ENCODE measurements at places on chromosomes 1 and 21.

- DNase-seq: no peak
Measured at GRCh38 chr1:87115317-87115890, 201.0 kb downstream of the HS2ST1 start.

GRCh38 chr1:18192182-18192581, 84.6 kb downstream of the IGSF21 start:
- DNase-seq: no peak

DNA sequence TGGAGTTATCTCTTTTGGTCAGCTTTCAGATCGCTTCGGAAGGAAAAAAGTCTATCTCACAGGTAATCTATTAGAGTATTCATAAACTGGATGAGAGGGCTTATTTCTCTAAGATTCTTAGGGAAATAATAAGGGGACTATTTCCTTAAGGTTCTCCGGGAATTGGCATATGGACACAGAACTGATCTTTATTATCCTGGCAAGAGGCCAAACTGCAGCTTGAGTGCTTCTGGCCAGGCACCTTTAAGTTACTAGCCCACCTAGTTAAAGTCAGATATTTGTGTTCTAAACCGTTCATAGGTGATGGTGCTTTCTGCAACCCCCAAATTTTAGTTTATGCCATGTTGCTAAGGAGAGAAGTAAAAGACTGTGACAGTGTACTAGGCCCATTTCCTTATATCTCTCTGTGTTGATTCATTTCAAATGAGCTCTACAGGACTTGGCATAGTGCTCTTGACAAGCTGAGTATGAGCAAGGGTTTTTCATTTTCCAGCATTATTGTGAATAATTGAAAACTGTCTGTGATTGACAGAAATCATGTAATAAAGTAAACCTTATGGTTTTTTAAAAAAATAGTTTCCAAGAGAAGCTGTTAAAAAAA, 43.4 kb downstream of the SLC22A15 start:
- DNase-seq: no peak

- DNase-seq: no peak
Measured at GRCh38 chr1:48480504-48480903, 8.5 kb upstream of the SPATA6 start.

DNA sequence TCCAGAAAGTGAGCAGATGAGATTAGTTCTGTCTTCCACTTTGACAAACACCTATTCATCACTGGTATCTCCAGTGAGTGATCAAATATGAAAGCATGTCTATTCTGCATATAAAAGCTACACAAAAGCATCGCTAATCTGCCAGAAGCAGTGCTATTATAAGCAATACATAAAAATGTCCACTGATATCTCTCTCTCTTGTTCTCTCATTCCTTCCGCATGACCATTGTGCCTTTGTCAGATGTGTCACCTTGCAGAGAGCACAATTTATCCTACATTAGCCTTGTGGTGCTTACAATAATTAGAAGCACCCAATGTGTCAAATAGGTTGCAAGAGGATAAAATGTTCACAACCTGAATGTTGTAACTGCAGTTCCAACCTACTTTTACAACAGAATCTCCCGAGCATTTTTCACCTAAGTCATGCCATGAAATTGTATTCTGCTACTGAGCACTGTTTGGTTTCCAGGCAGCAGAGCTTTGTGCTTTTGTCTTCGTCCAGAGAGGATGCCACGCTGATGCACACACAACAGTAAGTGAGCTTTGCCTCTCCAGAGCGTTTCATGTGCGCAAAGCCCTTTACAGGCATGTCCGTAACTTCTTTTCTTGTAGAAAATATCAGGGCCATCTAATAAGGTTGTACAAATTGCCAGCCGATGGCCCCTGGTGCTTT, 198.7 kb upstream of the PLD5 start:
- DNase-seq: no peak

- no peak for DNase-seq
Measured at GRCh38 chr1:5752746-5753548, 239.3 kb downstream of the NPHP4 start.

- no peak for DNase-seq
Measured at GRCh38 chr1:183027791-183028190, 4.6 kb downstream of the LAMC1 start.

- DNase-seq: peak; percentile 85
Measured at GRCh38 chr1:101235696-101236515, 913 bp upstream of the S1PR1 start.

- DNase-seq: no peak
Measured at GRCh38 chr21:27043377-27043776, 76.5 kb upstream of the ADAMTS5 start.

DNA sequence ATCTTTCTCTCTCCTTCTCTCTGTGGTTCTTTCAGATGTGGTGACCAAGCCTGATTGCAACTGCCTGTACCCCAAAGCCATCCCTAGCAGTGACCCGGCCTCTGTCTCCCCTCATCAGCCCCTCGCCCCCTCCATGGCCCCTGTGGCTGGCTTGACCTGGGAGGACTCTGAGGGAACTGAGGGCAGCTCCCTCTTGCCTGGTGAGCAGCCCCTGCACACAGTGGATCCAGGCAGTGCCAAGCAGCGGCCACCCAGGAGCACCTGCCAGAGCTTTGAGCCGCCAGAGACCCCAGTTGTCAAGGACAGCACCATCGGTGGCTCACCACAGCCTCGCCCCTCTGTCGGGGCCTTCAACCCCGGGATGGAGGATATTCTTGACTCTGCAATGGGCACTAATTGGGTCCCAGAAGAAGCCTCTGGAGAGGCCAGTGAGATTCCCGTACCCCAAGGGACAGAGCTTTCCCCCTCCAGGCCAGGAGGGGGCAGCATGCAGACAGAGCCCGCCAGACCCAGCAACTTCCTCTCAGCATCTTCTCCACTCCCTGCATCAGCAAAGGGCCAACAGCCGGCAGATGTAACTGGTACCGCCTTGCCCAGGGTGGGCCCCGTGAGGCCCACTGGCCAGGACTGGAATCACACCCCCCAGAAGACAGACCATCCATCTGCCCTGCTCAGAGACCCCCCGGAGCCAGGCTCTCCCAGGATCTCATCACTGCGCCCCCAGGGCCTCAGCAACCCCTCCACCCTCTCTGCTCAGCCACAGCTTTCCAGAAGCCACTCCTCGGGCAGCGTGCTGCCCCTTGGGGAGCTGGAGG, 12.7 kb downstream of the CSF1 start:
- DNase-seq: no peak

DNA sequence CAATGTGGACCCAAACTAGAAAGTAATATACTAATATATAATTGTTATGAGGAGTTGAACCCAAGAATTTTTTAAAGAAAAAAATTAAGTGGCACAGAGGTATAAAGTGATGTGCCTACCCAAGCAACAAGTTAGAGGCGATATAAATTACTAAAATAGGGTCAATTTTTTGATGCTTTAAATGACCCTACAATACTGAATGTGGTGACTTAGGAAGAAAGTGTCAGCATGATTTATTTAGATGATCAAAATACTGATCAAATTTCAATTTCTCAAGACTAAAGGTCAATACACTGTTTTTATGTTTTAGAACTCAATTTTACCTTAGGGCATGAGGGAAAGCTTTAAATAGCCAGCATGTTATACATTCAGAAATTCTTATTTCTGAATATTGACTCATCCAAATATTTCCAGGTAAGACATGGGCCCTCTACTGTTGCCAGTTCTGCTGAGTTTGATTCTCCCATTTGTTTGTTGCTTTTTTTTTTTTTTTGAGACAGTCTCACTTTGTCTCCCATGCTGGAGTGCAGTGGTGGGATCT, 20.1 kb downstream of the SCAF4 start:
- no peak for DNase-seq

GRCh38 chr21:36486246-36486645, 6.3 kb upstream of the CLDN14 start:
- no peak for DNase-seq

DNA sequence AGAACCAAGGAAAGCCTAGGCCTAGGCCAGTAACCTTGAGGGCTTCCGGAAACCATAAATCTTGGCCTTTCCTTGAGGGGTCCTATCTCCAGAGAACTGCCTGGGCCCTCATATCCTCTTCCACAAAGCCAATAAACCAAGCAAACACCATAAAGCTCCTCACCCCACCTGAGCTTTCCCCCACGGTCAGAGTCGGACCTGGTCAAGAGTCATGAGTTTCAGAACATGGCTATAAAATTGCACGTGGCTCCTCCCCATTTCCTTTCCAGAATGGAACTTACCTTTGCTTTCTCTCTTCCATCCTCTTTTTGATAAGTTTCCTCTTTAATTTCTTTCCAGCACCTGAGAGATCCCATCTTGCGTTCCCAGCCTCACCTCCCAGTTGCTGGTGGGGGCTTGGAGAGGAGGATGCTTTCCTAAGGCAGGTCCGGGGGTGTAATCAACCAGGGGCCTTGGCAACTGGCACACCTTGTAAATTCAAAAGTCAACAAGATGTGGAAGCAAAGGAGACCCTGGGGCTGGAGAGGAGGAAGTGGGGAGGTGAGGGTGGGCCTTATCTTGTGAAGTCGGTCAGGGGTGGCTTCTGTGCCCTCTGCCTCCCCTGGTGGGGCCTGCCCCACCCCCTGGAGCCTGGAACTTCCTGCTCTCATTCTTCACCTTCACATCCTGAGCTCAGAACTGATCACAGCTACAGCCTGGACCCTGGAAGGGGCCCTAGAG, 259.9 kb downstream of the FOXD2 start:
- DNase-seq: no peak

DNA sequence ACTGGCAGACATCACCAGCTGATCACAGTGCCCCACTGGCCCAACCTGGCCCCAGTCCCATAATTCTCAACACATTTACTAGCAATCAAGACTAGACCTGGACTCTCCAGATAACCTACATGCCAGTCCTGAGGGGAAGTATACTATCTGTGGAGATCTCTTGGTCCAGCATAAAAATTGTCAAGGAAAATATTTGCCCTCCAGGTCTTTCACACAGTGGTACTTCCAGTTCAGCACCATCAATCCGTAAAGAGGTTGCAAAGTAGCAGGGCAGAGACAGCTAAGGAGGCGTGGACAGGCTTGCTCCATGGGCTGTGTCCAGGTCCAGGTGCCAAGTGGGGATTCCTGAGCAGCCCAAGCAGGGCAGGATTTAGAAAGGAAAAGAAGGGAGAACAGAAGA, 143.6 kb upstream of the BACE2 start:
- DNase-seq: no peak

DNA sequence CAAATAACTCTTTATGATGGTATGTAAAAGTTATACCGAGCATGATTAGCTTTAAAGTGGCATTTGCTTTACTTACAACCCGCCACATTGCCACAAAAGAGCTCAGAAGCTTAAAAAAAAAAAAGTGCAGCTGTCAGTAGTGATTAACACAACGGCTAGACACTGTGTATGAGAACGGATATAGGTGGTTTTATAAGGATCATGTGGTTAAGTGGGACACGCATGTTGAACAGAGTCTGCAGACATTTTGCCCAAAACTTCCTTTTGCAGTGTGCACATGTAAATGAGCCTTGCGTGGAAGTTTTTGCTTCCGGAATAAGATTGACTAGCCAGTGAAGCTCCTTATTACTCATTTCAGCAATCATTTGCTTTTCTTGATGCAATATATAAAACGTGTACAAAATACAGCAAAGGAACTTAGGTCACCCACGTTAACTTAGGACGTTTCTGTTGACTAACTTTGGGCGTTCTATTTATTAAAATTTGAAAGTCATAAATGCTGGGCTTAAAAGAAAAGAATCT, 58.7 kb upstream of the RGS1 start:
- DNase-seq: peak; percentile 35

DNA sequence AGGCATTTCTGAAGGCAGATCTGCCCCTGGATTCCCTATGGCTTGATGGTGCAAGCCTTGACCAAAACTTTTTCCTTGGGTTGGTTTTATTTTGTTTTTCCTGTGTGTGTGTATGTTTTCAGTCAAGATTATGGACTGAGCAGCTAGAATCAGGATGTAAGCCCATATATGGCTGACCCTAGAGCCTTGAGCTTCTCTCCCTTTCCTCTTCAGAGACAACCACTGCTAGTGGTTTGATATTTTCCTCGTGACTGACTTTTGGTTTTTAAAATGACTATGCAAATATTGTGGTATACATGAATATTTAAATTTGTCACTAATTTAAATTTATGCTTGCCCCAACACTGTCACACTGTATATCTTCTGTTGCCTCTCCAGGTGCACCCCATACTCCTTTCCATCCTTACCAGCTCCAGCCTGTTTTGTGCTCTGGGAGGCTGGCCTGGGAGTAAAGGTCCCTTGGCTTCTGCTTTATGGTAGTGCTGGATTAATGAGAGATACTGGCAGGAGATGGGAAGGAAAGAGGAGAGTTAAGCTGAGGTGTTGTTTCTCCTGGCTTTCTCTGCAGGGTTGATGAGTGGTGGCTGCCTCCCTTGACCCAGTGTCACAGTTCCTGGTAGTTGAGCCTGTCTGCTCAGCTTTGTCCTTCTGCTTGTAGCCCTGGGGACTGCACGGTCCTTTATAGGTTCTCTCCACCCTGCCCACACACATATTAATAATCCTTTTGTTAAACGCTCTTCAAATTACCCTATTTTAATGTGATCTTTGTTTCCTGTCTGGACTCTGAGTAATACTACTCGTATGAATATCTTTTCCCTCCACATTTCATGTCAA, 44.4 kb downstream of the RWDD3 start:
- DNase-seq: no peak

DNA sequence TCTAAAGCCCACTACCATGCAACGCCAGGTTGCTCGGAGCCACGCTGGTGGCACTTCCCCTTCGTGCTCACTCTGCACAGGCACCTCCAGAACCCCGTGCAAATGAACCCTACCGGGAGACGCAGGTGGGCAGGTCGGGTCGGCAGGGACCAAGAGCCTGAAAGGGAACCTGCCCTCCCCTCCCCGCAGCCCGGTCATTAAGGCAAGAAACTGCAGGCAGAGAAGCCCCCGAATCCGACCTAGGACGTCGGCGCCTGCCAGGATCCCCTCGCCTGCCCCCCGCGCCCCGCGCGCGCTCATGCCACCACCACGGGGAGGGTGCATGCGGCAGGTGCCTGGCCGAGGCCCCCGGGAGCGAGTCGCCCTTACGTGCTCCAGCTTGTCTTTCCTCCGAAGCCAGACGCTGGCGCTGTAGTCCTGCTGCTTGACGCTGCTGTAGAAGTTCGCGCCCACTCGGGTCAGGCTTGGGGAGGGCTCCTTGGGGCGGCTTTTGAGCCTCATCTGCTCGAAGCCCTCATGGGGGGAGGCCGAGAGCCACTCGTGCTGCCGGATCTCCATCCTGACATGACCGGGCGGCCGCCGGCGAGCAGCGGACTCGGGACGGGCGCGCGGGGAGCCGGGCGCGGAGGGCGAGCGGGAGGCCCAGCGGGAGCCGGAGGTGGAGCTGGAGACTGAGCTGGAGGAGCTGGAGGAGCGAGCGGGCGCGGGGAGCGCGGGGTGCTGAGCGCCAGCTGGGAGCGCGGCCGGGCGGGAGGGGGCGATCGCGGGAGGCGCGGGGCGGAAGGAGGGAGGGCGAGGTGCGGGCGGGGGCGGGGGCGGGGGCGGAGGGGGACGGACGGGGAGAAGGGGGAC, 552 bp downstream of the PLD5 start:
- DNase-seq: peak; percentile 33

DNA sequence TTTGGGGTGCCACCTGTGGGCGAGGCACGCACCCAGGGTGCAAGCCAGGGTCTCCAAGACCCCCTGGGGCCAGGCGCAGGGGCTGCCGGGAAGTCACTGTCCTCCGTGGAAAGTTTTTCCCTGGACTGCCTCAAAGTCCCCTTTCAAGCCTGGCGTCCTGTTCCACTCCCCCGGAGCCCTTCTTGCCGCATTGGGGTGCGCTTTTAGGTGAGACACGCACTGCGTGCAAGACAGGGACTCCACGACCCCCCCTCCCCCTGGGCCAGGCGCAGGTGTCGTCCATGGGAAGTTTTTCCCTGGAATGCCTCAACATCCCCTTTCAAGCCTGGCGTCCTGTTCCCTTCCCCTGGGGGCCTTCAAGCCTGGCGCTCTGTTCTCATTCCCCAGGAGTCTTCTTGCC, 137.1 kb downstream of the LIPI start:
- DNase-seq: no peak

Measured in activated T-cell treated with anti-CD3 and anti-CD28 coated beads, Interleukin-2, amount 50 U/mL, for 48 hours (primary cell).